ENCODE measurements at places on chromosomes 12 and 14.
A peak's percentile ranks its signal among the peaks of the same experiment; 100 is the strongest.

DNA sequence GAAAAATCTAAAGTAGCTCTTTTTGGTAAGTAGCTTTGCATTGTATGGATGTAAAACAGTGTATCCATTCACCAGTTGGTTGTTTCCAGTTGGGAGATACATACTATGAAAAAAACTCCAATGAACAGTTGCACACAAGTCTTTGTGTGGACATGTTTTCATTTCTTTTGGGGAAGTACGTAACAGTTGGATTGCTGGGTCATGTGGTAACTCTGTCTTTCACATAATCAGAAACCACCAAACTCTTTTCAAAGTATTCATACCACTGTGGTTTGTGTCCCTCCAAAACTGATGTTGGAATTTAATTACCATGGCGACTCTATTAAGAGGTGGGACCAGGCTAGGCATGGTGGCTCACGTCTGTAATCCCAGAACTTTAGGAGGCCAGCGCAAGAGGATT lies 58.9 kb upstream of the RESF1 start:
- no peak for DNase-seq

GRCh38 chr12:48828293-48828692 lies 10.0 kb downstream of the CACNB3 start:
- DNase-seq: peak; percentile 60

GRCh38 chr12:77609016-77609415 lies 221.7 kb upstream of the NAV3 start:
- no peak for DNase-seq

DNA sequence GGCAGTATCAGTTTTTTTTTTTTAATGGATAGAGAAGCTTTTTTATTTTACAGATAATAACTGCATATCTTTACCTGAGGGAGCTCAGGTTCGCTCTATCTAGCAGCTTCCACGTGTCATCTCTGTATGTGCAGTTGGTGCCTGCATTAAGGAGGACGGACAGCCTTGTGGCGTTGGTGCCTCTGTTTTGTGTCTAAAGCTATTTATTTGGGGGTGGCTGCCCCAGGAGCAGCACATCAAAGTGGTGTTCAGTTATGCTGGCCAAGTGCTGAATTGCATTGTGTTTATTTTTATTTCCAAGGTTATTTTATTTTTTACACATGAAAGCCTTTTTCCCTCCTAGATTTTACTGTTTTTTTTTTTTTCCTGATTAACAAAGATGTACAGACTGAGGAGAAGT lies 59.7 kb downstream of the RASSF3 start:
- peak; percentile 34 for DNase-seq

DNA sequence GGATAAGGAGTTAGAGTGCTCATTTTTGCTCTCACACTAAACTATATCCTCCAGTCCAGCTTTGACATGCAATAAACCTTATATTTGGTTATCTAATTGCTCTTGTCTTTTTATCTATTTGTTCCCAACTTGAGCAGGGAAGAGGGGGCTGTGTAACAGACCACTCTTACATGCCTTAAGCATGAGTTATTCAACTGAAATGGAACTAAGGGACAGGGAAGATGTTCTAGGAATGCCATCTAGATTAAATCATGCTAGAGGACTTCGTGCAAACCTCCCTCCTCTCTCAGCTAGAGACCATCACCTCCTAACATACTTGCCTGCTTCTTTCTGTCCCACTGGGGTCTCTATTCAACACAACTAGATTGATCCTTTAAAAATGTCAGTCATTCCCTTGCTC lies 20.6 kb downstream of the SPX start:
- DNase-seq: no peak

GRCh38 chr12:124564232-124564958 lies 3.0 kb downstream of the NCOR2 start:
- peak; percentile 73 for DNase-seq

DNA sequence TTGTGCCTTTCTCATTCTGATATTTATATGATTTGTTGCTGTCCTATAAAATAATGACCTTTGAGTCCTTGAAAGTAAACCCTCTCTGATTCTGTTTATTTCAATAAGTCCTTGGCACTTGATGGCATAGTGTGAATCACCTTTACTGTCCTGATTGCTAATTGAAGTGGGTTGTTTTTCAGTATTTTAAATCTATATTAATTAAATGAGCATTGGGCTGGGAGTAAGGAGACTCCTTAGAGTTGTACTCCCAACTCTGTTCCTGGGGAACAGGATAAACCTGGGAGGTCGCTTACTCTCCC lies 235.7 kb downstream of the EGLN3 start:
- DNase-seq: no peak

GRCh38 chr12:75744607-75745256 lies 233.3 kb upstream of the KRR1 start:
- DNase-seq: no peak

DNA sequence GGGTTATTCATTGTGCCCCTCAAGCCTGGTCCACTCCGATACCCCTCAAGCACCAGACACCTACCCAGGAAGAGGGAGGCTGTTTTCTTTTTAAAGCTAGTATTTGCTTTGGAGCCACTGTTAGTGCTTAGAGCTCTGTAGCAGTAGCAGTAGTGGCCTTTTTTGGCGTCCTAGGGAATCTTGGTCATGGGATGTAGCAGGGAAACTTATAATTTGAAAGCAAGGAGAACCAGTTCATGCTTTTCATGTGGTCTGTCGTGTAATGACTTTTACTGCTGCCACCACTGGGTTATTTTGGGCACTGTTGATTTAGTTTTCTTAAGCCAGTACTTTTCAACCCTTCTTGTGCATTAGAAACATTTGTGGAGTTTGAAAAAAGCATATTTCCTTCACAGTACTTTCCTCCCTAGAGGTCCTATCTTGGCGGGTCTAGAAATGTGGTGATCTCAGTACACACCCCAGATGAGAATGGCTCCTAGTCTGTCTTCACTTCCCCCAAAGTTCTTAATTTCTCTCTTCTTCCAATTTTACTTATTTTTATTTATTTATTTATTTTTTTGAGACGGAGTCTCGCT lies 49.7 kb downstream of the MARK3 start:
- DNase-seq: no peak

DNA sequence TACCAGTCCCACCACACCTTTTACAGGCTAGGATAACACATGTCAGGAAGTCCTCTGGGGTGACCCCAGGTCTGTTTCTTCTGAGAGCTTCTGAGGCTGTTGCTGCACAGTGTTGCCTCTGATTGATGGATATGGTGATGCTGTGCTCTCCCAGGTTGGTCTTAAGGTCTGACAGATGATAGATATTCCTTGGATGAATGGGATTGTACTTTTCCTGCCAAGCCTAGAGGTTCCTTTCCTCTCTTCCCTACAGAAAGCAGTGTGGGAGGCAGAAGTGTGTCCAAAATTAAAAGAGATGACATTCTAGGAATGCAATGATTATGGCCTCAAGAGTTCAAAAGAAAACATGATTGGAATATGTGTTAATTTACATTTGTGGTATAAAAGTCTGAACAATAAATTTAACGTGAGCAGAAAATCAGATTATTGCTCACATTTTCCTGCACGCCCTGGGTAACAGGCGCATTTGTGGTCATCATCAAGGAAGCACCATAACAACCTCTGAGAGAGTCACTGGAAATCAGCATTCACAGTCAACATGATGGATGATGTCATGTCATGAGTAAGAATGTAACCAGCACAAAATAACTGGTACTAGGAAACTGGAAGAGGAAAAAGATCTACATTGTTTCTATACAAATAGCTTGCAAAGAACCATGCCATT lies 73.7 kb downstream of the BBS10 start:
- no peak for DNase-seq

GRCh38 chr12:100448656-100449055 lies 25.0 kb upstream of the NR1H4 start:
- DNase-seq: peak; percentile 79

GRCh38 chr12:95551305-95551704 lies at the start of gene USP44:
Gene USP44, minus strand, starts transcription at chr12:95551476. Its CDS starts 17,220 bp downstream, at chr12:95534256.
- DNase-seq: peak; percentile 25

GRCh38 chr12:3168223-3169221 lies 91.3 kb downstream of the TSPAN9 start:
- no peak for DNase-seq

DNA sequence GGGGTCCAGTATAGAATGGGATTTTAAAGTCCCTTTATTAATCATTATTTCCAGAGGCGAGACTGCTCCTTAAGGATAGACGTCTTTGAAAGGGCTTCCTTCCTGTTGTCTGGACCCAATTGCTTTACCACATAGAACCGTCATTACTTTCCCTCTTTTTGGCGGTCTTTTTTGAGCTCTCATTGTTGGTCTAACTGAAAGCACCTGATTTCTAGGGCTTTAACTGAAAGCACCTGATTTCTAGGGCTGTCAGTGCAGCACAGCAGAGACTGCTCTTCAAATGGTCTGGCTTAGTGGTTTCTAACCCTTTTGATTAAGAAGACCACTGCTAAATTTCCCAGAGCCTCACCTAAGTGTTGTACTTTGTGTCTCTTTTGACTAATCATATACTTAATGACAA lies 95.8 kb downstream of the PRKCH start:
- DNase-seq: no peak

DNA sequence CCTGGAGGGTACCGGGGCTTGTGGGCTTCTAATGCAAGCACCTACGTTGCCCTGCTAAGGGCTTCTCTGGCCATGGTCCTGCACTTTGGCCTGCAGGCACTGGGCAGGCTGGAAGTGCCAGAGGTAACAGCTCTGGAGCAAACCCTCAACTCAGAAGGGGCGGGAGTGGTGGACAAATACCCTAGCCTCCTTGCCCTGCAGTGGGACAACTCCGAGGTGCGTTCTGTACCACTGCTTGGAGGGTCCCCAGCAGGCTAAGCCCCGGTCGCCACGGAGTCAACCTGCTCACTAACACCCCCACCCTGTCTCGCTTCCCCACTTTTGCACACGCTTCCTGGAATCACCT lies 20.4 kb upstream of the BEGAIN start:
- no peak for DNase-seq

- DNase-seq: peak; percentile 58
These were observed 110.7 kb upstream of the SFSWAP start for GRCh38 chr12:131600160-131600532.

DNA sequence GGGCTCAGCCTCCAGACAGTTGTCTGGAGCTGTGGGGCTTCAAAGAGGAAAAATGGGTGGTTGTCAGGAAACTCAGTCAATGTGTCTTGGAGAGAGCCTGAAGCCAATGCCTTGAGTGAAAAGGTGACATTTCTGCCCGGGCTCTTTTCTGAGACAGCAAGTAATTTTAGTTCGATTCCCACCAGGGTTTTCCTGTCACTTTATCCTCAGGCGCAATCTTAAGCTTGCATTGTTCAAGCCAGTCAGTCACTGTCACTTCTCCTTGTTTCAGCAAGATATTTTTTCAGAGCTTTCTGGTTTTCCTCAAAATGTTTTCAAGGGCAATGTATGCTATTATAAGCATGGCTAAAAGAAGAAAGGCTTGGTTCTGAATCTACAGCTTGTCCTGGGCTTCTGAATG lies 404.7 kb upstream of the SEL1L start:
- peak; percentile 32 for DNase-seq

GRCh38 chr12:98799822-98800221 lies 154.7 kb downstream of the APAF1 start:
- DNase-seq: no peak

- no peak for DNase-seq
These were observed 24.5 kb downstream of the SAMD4A start for GRCh38 chr14:54591461-54591860.

- DNase-seq: no peak
These were observed 7.3 kb downstream of the STAT6 start for GRCh38 chr12:57103856-57104255.

DNA sequence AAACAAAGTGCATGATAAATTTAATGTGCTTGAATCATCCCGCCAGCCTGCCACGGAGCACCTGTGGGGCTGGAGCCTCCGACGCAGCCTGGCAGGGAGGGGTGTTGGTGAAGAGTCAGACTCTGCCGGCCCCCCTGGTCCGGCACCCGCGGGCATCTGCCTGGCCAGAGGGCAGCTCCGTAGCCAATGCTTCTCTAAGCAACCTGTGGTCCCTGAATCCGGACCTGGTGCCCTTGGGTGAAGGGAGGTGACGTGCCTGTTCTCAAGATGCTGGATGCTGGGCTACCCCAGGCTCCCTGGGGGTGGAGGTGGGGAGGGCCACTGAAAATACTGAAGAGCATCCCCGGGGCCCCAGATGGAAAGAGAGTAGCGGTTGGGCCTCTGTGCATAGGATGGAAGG lies 158.6 kb upstream of the C14orf180 start:
- DNase-seq: no peak

- no peak for DNase-seq
These were observed 466.9 kb downstream of the BCAT1 start for GRCh38 chr12:24482044-24482443.

DNA sequence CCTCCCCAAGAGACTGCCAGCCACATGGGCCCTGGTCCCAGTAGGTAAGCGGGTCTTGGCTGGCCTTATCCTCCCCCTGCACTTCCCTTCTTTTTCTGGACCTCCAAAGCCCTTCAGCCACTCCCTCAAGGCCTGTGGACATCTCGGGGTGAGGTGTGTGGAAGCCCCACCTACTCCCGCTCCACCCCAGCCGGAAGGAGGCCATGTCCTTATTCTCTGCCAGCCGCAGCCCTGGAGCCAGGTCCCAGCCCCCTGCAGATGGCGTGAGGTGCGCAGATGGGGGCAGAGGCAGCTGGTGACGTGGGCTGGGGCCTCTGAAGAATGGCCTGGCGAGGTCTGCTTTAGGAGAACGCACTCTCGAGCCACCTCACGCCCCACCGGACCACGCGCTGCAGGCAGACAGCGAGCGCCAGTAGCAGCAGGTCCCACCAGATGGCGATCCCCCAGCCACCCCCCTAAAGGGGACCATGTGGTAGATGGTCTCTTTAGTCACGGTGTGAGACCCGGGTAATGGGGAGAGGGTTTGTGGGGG lies 167.1 kb downstream of the TSPAN9 start:
- peak; percentile 45 for DNase-seq

DNA sequence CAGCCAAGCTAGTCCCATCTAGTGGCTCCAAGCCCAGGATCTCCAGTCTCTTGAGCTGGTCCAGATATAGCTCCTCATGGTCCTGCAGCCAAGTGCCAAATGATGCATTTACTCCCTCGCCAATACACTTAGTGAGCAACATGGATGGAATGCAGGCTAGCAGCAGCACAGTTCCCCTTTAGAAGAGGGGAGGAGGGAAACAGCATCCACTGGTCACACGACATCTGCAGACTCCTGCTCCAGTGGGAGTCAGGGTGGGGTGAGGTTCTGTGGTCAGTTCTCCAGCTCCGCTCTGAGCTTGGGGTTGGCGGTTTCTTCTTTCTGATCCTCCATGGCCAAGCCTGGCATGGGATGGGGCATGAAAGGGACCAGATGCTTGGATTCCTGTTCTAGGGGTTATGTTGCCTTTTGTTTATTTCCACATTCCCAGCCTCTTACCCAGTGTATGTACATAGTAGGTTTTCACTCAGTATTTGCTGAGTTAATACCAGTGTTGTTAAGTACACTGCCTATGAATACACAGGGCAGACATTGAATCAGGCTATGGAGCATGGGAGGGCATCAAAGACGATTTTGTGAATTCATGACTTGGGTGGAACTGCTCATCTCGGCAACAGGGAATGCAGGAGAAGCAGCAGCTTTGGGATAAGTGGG lies 57.3 kb downstream of the GALNT16 start:
- DNase-seq: no peak

Measured in brain (organoid and tissue), 16 donors.